ENCODE measurements at places on chromosomes 5 and 9. TPM values are rescaled to one million over a fixed set of nuclear protein-coding genes. Genes with fewer than 3 reads are reported as not detected.

DNA sequence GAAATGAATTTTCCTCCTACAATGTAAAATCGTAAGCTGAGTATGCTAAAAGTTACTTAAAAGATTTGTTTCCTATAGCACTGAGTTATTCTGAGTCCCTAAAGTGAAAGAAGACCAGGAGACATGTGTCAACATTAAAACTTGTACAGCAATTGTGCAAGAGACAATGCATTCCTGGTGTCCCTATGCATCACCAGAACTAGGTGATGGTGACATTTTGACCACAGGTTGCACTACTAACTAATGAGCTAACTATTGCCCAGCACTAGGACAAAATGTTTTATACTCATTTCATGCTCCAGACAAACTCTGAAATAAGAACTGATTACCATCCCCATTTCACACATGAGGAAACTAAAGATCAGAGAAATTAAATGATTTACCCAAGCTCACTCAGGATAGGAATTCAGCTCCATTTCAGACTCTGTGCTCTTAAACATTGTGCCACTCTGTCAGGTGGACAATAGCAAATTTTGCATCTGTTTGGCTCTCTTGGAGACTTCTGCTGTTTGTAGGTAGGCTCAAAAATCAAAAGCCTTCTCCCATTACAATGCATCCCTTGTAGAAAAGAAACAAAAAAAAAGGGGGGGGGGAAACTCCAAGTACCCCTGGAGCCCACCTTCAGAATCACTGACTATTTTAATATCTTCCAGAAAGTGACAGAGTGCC, 269.2 kb downstream of the ACTL7B start:
- DNase-seq = no peak

- no peak for DNase-seq
These were observed 201.9 kb upstream of the ANKH start for GRCh38 chr5:15073453-15073852.

DNA sequence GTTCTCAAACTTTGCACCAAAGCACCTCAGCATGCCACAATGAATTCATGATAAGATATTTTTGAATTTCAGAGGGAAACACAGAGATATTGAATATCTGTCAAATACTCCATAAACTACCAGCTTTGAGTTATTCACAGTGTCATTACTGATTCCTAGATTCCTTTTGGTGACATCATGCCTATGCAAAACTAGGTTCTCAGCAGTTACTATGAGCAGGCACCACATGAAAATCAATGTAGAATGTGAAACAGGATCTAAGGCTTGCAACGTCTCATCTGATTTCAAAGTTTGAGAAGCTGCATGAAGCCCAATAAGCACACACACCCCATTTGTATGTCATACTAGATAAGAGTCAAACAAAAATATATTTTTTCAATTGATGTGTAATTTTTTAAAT, 426.5 kb downstream of the NR2F1-AS1 start:
- no peak for DNase-seq

- DNase-seq = no peak
These were observed 204.2 kb downstream of the SLC12A2 start for GRCh38 chr5:128287740-128288139.

DNA sequence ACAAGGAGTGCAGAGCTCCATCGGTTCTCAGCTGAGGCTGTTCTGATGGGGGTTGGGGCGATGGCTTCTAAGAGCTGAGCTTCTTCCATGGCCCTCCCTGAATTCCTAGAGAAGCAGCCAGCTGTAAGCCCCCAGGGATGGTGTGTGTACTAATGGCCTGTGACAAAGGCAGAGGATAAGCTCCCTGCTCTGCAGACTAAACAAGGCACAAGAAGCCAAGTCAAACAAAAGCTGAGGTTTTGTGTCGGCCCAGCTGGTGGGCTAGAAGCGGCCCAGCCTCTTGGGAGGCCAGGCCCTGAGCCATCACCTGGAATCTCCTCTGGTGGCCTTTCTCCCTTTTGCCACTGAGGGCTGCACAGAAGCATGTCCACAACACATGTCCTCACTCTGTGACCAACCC, 75.0 kb upstream of the XPA start:
- no peak for DNase-seq

GRCh38 chr5:107668154-107669095, 2.3 kb downstream of the EFNA5 start:
- DNase-seq = no peak

GRCh38 chr9:95065224-95065623, 252.3 kb downstream of the FANCC start:
- DNase-seq = no peak

- DNase-seq = no peak
These were observed 306.9 kb upstream of the EFNA5 start for GRCh38 chr5:107977550-107978071.

GRCh38 chr5:92676215-92677165, 904.5 kb downstream of the NR2F1-AS1 start:
- DNase-seq = no peak

DNA sequence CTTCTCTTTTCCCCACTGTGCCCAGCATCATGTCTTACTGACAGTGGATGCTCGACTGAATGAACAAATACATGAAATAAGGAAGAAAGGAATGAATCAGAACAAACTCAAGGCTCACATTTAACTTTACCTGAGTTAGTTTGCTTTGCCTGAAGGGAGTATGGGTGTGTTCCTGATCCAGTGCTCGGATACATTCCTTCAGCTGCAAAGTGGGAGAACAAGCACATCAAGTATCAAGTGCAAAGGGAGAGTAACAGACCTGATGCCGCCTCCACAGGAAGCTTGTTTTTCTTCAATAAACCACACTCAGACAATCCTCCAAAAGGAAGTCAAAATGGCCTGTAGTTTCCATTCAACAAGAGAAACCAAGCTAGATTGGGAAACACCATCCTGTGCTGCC, 66.1 kb downstream of the KIF24 start:
- DNase-seq = no peak

GRCh38 chr9:134575103-134575900, 66.3 kb upstream of the COL5A1 start:
- DNase-seq = no peak

- no peak for DNase-seq
These were observed 43.9 kb downstream of the FNBP1 start for GRCh38 chr9:129999141-129999510.

DNA sequence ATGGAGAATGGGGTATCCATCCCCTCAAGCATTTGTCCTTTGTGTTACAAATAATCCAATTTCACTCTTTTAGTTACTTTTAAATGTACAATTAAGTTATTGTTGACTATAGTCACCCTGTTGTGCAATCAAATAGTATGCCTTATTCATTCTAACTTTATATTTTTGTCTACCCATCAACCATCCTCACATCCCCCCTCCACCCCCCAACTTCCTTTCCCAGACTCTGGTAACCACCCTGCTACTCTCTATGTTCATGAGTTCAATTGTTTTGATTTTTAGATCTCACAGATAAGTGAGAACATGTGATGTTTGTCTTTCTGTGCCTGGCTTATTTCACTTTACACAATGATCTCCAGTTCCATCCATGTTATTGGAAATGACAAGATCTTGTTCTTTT, 15.4 kb upstream of the RANBP17 start:
- no peak for DNase-seq

GRCh38 chr9:34628656-34629490, at the start of gene ARID3C:
Gene ARID3C (minus strand): TSS chr9:34629066. CDS start chr9:34628014, 1,052 bp downstream.
- no peak for DNase-seq

- no peak for DNase-seq
These were observed 170.5 kb downstream of the TLE4 start for GRCh38 chr9:79742110-79742721.

DNA sequence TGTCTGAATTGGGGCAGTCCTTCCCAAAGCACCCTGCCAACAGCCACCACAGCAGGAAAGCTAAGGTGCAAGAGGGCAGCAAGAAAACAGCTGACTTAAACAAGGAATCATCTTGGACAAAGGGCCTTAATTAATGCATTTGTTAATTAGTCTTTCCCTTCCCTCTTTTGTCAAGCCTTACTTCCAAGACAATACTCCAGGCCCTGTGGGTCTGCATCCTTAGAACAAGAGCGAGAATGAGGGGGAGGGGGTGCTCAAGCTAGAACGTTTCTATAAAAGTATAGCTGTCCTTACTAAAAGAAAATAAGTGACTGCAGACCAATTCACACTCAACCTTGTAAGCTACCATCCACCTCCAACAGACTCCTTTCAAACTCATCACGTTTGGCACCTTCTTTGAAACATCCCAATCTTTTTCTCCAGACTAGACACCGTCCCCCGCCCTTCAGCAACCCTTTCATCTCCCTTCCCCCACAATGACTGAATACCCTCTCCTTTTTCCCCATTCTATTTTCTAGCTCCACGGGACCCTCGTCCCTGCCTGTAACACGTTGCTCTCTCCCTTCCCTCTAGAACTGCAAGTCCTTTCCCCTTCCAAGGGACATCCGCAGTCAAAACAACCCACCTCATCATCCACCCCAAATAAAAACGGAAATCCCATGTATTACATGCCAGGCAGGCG, 85.7 kb upstream of the RNF38 start:
- no peak for DNase-seq

DNA sequence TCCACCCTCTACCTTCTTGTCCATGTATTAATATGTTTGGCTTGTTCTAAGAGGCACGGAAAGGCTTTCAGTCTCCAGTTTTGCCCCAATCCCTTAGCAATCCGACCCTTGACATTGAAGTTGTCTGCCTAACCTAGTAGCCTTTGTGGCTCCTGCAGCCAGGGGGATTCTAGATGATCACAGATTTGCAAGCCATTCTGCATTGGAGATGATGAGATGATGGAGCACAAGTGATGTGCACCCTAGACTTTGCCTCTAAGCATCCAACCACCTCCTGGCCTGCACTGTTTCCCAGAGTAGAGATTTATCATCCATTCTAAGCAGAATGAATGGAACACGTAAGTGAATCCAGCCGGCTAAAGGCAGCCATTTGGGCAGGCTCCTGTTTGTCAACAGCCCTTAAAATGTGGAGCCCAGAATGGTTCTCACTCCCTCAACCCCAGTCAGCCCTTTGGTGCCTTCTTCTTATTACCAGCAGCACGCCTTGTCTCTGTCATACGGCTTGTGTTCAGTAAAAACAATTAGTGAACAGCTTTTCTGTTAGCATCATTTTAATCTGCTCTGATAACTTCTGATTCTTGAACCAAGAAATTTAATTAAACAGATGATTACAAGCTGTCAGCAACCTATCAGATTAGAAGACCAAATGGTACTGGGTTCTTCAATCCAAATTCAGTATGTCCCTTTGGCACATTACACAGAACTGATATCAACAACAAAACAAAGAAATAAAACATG, 5.7 kb upstream of the TRAF1 start:
- DNase-seq = no peak

DNA sequence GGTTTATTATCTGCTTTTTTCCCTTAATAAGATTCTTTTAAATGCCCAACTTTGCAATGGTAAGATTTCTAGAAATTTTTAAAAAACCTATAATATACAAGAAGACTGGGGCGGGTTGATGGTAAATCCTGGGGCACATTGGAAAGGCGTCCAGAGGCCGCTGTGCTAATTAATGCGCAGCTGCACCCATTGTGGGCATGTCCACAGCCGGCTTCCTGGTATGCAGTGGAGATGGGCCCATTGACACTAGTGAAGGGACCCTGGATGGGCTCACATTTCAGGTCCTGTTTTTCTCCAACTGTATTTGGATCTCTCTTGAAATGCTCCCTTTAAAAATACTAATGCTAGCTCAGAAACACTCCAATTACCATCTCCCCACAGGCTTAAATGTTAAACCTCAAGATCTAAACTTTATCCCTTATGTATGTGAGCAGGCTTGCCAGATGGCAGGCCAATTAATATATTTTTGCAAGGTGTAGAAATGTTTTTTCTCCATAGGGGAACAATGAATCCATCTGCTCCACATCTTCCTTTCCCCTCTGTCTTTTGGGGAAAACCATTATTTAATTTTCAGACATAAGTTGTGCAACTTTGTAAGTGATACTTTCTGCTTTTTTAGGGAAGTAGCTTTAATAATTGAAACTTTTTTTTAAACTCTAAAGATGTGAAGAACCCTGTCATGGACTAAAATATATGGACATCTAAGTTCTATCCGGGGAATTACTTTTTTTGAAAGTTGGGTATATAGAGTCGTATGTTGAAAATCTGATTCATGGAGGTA, 177.3 kb downstream of the CD180 start:
- no peak for DNase-seq

- DNase-seq = no peak
These were observed 2.0 kb downstream of the ASPN start for GRCh38 chr9:92480291-92480771.

- no peak for DNase-seq
These were observed 15.0 kb downstream of the PSMB7 start for GRCh38 chr9:124399968-124400940.

- DNase-seq = no peak
These were observed 58.3 kb downstream of the PRELID2 start for GRCh38 chr5:145776886-145777285.

GRCh38 chr5:132471944-132472343, 18.6 kb downstream of the IRF1 start:
- DNase-seq = no peak

TMEM215 gene
- total RNA-seq = not detected

SLC6A7 gene
- total RNA-seq = not detected

RASGEF1C gene
- 0.13 TPM for total RNA-seq

ZDHHC11B gene
- 0.55 TPM for total RNA-seq

TAS2R1 gene
- total RNA-seq = not detected

GKAP1 gene
- total RNA-seq = 2.7 TPM

LIX1 gene
- total RNA-seq = not detected

IFNA8 gene
- not detected for total RNA-seq

SLC4A9 gene
- total RNA-seq = not detected

All from kidney epithelial cell (primary cell).